ENCODE measurements at places on chromosomes 7 and 10. TPM values are rescaled to one million over a fixed set of nuclear protein-coding genes. Genes with fewer than 3 reads are reported as not detected.

The GOLGA7B gene
- total RNA-seq, result 1.0 TPM

The LBX1 gene
- total RNA-seq, result 0.09 TPM

The HIF1AN gene
- 32.3 TPM for total RNA-seq

DNA sequence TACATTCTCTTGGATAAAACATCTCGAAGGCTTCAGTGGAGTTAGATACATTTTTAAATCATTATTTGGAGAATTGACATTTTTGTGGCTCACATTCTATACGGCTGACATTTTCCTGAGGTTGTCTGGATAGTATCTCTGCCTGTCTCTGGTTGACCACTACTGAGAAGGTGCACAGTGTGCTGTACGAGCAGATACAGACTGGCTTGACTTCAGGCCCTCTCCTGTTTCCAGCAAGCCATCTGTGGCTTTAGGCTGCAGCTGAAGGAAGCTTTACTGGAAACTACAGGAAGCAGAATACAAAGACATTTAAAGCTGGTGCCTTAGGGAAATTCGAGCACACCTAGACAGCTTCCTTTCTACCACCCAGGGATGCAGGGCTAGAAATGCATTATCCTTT lies 39.3 kb upstream of the RSU1 start:
- H3K4me3 ChIP-seq, result no peak overlapping the region
- H3K36me3 ChIP-seq, result no peaks in the 10 kb centered on the region
- H3K4me1 ChIP-seq, result peaks cover 9% of the 10 kb centered on the region
- no peak overlapping the region for H3K27ac ChIP-seq

DNA sequence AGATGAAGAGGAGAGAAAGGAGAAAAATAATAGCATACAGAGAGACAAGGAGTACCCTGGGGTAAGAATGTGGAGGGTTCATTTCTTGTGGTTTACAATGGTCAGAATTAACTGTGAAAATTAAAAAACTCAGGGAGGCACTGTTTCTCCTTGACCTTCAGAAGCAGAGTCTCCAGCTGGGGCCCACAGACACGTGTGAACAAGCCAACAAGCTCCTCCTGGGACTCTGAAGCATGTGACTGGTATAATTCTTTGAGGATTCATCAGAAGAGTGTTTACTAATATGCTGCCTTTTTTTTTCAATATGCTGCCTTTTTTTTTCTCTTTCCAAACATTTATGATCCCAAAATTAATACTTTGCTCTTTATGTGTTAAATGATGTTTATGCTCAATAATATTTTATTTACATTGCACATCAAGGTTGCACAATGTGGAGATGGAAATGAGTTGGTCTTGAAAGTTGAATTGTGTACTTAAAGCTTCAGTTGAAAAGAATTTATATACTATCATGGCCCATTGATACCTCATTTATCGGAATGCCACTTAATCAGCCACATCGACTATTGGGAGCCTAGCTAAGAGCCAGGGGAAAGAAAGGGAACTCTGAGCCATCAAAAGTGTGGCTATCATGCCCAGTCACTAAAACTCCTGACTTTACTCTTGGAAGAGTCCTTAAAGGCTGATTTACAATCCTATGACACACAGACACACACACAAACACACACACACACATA lies 134.7 kb upstream of the RHOBTB1 start:
- no peaks in the 10 kb centered on the region for H3K36me3 ChIP-seq
- no peaks in the 10 kb centered on the region for H3K4me1 ChIP-seq
- peak; percentile 97 for DNase-seq

DNA sequence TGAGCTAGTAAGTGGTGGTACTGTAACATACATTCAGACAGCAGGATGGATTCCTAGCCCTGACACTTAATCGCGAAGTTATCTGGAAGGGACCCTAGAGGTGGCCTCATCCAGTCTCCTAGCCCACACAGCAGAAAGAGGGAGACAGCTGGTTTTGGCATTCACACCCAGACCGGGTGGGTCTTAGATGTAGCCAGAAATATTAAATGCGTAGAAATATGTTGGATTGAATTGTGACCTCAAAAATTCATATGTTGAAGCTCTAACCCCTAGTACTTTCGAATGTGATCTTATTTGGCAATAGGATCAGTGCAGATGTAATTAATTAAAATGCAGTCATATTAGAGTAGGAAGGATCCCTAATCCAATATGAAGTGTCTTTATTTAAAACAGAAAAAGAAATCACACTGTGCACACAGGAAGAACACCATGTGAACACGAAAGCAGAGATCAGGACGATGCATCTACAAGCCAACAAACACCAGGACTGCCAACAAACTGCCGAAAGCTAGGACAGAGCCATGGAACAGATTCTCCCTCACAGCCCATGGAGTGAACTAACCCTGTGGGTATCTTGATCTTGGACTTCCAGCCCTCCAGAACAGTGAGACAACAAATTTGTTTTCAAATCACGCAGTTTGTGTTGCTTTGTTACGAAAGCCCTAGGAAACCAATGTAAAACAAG lies 2.9 kb upstream of the XPNPEP1 start:
- peaks cover 8% of the 10 kb centered on the region for H3K4me1 ChIP-seq
- no peak overlapping the region for H3K27ac ChIP-seq
- no peaks in the 10 kb centered on the region for H3K36me3 ChIP-seq
- DNase-seq, result peak; percentile 62

DNA sequence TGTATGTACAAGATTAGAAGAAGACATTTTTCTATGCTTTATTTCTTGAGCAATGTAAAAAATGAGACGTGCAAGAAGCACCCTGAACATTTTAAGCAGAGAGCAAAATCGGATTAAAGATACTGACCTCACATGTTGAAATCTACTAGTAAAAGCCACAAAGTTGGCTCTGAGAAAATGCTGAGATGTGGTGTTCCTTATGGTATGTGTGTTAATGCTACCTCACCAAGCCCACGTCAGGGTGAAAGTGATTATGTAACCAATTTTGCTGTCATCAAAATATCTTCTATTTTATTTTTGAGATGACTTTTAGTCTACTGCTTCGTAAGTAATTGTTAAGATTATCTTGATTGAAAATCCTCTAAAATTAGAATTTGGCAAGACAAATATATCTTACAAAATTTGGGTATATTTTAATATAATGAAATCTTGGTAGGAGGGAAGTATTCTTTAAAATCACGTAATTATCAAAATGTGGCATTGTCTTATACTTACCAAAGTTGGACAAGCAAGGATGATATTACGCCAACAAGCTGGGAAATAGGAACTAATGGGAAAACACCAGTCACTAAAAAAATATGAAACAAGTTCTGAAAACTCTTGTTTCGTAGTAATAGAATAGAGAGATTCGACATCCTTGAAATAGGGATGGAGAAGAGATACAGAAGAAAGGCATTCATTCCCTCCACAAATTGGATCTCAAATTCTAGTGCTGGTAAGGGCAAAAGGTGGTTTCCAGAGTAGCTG lies 5.8 kb downstream of the ADO start:
- peaks cover 14% of the 10 kb centered on the region for H3K27me3 ChIP-seq
- no peak overlapping the region for H3K4me3 ChIP-seq
- H3K4me1 ChIP-seq, result peaks cover 11% of the 10 kb centered on the region
- H3K27ac ChIP-seq, result no peak overlapping the region

DNA sequence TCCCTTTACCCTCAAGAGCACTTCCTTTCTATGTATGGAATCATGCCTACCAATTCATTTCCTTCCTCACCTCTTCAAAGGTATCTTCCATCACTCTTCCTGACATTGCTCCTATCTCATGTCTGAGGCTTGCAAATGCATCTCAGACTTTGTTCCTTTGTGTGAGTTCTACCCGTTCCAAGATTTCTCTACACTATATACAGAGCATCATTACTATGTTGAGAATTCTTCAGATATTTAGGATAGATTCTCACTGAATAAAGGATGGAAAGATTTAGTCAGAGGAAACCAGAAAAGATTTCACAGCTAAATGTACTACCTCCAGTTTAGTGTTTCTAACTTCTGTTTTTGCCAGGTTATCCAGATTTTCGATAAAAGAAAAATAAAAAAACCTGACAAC lies 462.7 kb downstream of the PHTF2 start:
- no peak for DNase-seq
- H3K27me3 ChIP-seq, result no peaks in the 10 kb centered on the region
- no peaks in the 10 kb centered on the region for H3K36me3 ChIP-seq
- H3K27ac ChIP-seq, result no peak overlapping the region
- no peaks in the 10 kb centered on the region for H3K4me1 ChIP-seq

GRCh38 chr10:19920075-19920726 lies 104.0 kb downstream of the PLXDC2 start:
- no peak overlapping the region for H3K4me3 ChIP-seq
- no peak for DNase-seq
- H3K4me1 ChIP-seq, result peaks cover 10% of the 10 kb centered on the region
- no peaks in the 10 kb centered on the region for H3K27me3 ChIP-seq

DNA sequence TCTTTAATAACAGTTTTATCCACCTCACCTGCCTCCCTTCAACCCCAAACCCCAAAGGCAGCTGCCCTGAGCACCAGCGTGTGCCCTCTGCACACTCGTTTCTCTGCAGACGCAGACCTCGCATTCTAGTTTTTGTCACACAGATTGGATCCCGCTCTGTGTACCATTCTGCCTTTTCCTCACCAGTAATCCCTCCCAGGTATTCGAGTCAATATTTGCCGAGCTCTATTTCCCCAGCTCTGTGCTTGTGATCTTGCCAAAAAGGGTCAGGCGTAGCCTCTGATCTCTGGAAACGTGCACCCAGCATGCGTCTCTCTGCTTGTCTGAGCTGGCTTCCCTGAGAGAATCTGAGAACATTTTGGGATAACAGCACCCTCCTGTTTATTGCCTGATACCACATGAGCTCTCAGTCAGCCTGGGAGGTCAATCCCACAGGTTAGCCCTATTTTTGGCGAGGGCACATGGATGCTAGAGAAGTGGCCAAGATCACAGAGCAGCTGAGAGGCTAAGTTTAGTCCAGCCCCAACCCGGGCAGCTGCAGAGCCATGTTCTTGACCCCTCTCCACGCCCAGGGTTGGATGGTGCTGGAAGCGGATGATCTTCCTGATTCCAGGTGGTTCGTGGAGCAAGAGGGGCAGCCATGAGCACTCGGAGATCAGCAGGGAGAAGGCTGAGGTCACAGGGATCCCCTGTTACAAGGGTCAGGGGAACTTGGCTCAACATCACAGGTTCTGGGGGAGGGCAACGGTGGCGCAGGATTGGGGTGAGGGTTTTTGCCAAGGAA lies 29.1 kb downstream of the FOXL3 start:
- no peaks in the 10 kb centered on the region for H3K27me3 ChIP-seq
- no peak overlapping the region for H3K27ac ChIP-seq
- no peak overlapping the region for H3K4me3 ChIP-seq
- no peaks in the 10 kb centered on the region for H3K4me1 ChIP-seq
- no peaks in the 10 kb centered on the region for H3K36me3 ChIP-seq
- peak; percentile 18 for DNase-seq

DNA sequence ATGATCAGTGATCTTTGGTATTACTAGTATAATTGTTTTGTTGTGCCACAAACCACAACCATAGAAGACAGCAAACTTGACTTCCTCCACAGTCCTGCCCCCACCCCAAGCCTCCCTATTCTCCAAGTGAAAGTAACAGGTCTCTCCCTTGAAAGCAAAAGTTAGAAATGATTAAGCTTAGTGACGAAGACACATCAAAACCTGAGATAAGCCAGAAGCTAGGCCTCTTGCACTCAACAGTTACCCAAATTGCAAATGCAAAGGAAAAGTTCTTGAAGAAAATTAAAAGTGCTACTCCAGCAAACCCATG lies 7.5 kb downstream of the SAR1A start:
- H3K4me3 ChIP-seq, result no peak overlapping the region
- no peak for DNase-seq
- H3K36me3 ChIP-seq, result peaks cover 9% of the 10 kb centered on the region
- no peaks in the 10 kb centered on the region for H3K27me3 ChIP-seq
- no peaks in the 10 kb centered on the region for H3K4me1 ChIP-seq

DNA sequence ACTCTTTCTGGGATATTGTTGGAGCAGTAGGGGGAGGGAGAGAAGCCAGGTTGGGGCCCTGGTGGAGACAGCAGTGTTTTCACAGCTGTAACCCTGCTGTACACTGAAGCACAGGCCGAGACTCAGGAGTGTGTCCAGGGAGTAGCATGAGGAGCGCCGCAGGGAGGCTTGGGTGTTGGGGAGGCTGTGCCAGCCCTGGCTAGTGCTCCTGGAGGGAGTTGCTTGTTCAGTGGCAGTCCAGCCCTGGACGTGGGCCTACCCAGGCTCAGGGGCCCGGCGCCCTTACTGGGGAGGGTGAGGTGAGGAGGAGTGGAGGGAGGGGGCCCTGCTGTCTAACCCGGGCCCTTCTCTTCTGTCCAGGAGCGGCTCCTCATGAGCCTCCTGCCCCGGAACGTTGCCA lies 35.9 kb downstream of the ADCY1 start:
- no peaks in the 10 kb centered on the region for H3K4me1 ChIP-seq
- no peak overlapping the region for H3K4me3 ChIP-seq
- DNase-seq, result no peak

DNA sequence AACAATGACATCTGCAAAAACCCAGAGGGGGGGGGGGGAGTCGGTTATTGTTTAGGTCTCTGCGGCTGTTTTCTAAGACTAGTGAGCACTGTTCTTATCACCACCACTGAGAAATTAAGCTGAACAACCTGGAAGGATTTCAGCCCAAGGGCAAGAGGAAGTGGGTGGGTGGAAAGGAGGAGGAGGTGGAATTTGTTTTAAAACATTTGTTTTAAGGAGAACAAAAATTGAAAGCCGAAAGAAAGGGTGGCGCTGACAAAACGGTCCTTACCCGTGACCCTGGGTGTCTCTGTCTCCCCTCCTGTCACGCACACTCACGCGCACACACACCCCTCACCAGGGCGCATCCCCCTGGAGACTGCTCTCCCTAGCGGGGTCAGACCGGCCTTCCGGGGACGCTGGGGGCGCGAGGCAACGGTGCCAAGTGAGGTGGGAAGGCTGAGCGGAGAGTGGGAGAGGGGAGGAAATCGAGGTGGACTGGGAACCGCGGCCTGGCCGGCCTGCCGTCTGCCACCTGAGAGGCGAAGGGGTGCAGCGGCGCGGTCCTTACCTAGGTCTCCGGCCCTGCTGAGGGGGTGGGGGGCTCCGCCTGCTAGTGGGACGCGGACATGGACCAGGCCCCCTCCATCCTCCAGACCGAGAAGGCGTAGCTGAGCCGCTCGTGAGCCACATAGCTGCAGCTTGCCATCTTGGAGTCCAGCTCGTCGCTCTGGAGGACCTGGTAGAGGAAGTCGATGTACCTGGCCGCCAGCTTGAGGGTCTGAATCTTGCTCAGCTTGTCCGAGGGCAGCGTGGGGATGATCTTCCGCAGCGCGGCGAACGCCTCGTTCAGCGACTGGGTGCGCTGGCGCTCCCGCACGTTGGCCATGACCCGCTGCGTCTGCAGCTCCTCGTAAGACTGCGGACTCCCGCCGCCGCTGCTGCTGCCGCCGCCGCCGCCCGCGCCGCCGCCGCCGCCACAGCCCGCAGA lies 1.0 kb downstream of the TWIST1 start:
- peak overlapping the region; percentile 60 for H3K4me3 ChIP-seq
- no peak overlapping the region for H3K27ac ChIP-seq
- peak; percentile 14 for DNase-seq
- no peaks in the 10 kb centered on the region for H3K36me3 ChIP-seq
- peaks cover 7% of the 10 kb centered on the region for H3K4me1 ChIP-seq

GRCh38 chr7:105496521-105496920 lies 25.6 kb downstream of the PUS7 start:
- H3K27me3 ChIP-seq, result no peaks in the 10 kb centered on the region
- no peak overlapping the region for H3K4me3 ChIP-seq
- DNase-seq, result no peak

DNA sequence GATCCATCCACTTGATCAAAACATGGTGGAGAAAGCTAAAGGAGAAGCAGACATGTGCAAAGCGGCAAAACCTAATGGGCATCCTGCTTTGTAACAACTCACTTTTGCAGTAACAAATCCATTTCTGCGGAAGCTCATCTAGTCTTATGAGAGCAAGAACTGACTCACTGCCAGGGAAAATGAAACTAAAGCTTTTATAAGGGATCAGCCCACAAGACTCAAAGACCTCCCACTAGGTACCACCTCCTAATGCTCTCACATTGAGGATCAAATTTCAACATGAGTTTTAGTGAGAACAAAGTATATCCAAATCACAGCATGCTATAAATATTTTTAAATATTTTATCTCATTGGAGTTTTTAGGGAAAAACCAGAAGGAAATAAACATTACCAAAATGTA lies 120.1 kb upstream of the GNAI1 start:
- no peaks in the 10 kb centered on the region for H3K4me1 ChIP-seq
- no peak for DNase-seq

Data from lung (tissue), 17 donors.